ENCODE measurements at places on chromosomes 2 and 18.

GRCh38 chr2:26462511-26463243, 15.2 kb downstream of the OTOF start:
- DNase-seq = no peak

- no peak for DNase-seq
Observed at GRCh38 chr18:10377956-10378355, 76.5 kb upstream of the APCDD1 start.

GRCh38 chr2:33458248-33458819, 18.1 kb upstream of the RASGRP3 start:
- no peak for DNase-seq

GRCh38 chr2:237864444-237864931, 5.1 kb downstream of the RAMP1 start:
- DNase-seq = no peak

- no peak for DNase-seq
Observed at GRCh38 chr18:60936101-60936500, 397.1 kb upstream of the CDH20 start.

DNA sequence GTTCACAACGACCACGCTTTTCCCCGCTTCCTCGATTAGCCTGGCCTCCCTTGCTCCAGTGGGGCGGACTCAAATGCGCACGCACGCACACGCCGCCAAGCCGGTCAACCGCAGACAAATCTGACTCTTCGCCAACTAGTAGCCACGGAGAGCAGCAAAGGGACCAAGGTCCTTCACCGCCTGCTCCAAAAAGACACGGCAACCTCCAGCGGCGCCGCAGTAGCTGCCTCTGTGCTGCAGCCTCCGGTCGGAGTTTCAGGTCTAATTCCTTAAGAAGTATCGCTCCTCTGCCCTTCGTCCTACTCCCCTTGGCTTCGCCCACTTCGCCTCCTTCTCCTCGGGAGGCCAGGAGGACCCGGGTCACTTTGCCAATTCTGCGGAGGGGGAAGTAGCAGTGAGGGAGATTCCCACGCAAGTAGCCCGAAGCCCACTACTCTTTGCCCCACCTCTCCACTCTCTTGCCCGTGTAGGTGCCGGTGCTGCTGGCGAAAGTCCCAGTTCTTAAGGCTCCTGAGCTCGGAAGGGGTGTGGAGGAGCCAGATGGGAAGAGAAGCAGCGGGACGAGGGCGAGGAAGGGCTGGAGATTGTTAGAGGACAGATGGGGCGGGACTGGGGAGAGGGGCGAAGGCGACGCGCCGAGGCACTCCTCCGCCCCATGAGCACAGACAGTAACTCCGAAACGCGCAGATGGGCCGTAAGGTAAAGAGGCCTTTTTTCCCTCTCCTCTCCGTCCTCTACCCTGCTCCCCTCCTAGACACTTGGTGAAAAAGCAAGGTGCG, 615 bp downstream of the AKAIN1 start:
- DNase-seq = no peak

DNA sequence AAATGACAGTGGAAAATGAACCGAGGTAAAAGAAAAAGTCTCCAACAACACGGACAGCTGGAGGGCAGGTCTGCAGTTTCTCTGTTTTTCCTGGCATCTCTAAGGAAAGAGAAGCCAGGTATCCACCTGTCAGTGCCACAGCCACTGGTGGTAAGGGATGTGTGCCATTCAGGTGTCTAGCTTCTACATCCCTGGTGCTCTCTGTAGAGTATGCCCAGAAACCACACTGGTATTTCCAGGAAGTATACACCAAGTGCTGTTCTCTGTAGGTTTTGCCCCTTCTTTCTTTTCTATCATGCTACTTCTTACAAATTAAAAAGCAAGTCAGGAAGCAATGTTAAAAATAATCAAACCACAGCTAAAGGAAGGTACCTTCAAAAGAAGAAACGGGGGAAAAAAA, 7.6 kb upstream of the AGFG1 start:
- DNase-seq = no peak

DNA sequence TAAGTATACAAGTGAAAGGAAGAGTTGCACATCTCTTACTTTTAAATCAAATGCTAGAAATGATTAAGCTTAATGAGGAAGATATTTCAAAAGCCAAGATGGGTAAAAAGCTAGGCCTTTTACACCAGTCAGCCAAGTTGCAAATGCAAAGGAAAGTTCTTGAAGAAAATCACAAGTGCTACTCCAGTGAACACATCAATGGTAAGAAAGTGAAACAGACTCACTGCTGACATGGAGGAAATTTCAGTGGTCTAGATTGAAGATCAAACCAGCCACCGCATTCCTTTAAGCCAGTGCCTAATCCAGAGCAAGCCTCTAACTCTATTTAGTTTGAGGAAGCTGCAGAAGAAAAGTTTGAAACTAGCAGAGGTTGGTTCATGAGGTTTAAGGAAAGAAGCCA, 79.1 kb downstream of the RBBP8 start:
- no peak for DNase-seq

- DNase-seq = no peak
Observed at GRCh38 chr2:43139996-43140621, 86.3 kb downstream of the ZFP36L2 start.

DNA sequence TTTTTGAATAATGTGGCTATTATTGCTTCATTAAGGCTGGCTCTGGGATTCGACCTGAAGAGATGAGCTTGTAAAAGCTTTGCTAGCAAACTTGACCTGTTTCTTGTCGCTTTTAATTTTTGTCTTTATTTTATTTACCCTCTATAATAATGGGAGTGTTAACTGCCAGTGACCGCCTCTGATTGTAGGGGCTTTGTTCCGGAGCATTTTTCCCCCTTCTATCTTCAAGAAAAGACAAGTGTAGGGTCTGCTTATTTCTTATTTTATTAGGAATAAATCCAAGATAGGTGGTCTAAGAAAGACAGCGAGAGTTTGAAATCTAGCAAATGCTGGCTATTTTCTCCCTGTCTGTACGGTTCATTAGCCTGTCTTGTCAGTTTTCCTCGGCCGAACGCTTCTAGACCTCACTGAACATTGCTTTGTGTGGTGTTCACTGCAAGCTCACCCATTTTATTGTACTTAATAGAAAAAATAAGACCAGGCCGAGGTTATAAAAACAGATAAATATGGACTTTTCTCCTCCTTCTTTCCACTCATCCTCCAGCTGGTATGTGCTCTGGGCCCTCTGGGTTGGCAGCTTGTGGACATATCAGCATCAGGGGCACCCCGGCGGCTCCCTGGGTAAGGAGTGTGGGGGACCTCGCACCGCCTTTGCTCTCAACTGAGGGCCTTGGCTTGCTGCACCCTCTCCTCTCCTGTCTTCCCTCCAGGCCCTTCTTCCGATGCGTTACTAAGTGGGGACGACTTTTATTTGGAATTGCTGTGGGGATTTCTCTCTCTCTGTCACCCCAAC, 8.5 kb downstream of the MEIS1 start:
- no peak for DNase-seq

DNA sequence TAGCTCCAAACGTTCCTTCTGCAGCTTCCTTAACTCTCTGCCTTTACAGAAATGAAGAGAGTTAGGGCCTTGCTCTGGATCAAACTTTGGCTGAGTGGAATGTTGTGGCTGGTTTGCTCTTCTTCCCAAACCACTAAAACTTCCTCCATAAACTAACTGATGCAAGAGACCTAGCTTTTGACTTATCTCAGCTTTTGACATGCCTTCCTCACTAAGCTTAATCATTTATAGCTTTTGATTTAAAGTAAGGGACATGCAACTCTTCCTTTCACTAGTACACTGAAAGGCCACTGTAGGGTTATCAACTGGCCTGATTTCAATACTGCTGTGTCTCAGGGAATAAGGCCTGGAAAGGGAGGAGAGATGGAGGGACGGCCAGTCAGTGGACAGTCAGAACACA, 8.3 kb downstream of the PXDN start:
- DNase-seq = no peak

DNA sequence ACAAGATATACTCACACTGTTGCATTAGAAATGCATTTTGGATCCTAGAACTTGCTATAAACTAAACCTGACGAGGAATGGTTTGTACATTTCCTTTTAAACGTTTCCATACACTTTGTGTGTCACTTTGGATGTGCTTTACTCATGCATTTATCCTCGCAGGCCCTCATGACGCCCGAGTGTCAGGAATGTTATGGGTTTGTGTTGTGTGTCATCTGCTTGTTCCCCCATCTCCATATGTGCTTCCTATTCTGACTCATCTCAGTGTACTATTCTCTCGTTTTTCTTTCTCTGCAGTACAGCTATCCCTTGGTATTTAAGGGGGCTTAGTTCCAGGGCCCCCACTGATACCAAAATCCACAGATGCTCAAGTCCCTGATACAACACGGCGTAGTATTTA, 121.5 kb upstream of the RASGRP3 start:
- no peak for DNase-seq

GRCh38 chr2:130755256-130756052, at the start of gene AMER3:
Gene AMER3 (plus strand): TSS chr2:130755540. CDS start chr2:130762073, 6,533 bp downstream.
- no peak for DNase-seq

DNA sequence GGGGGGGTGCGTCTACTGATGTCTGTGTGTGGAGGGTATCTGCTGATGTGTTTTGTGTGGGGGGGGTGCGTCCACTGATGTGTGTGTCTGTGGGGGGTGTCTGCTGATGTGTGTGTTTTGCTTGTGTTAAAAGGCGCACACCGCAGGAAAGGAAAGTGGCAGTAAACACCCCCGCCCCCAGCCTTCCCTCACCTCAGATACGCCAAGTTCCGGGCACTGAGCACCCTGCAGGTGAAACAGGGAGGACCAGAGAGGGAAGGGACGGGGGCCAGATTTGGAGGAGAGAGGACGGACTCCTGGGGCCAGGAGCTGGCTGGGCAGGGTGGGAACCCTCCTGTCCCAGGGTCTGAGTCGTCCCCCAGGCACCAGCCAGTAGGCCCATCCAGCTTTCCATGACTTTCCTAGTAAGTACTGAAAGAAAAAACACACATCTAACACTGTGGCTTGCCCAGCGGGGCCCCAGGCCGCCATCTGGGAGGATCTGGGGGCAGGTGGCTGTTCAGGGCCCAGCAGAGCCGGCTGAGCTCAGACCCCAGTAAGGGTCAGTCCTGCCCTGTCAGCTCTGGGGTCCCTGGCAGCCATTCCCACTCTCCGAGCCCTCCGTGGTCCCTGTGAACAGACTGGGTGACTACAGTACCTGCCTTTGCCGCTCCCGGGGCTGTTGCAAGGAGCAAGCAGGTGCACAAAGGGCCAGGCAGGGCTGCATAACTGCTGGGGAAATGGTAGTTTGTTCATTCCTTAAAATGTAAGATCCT, 126.9 kb downstream of the NFATC1 start:
- peak; percentile 49 for DNase-seq
